ENCODE measurements at places on chromosomes 2 and 18.

DNA sequence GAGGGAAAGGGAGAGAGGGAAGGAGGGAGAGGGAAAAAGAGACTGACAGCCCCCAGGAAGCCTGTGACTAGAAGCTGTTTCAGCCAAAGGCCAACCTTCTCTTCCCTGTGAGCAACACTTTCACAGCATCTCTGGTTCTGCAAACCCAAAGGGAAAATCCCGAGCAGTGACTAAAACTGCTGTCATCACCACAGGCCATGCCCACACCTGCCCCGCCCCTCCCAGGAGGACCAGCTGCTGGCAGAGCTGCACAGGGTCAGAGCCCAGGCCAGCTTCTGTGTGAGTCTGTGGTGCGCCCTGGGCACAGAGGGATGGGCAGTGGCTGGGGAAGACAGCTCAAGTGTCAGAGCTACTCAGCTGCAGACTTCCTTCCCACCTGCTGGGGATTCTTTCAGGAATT, 64.9 kb upstream of the OTOS start:
- peak; percentile 77 for DNase-seq

DNA sequence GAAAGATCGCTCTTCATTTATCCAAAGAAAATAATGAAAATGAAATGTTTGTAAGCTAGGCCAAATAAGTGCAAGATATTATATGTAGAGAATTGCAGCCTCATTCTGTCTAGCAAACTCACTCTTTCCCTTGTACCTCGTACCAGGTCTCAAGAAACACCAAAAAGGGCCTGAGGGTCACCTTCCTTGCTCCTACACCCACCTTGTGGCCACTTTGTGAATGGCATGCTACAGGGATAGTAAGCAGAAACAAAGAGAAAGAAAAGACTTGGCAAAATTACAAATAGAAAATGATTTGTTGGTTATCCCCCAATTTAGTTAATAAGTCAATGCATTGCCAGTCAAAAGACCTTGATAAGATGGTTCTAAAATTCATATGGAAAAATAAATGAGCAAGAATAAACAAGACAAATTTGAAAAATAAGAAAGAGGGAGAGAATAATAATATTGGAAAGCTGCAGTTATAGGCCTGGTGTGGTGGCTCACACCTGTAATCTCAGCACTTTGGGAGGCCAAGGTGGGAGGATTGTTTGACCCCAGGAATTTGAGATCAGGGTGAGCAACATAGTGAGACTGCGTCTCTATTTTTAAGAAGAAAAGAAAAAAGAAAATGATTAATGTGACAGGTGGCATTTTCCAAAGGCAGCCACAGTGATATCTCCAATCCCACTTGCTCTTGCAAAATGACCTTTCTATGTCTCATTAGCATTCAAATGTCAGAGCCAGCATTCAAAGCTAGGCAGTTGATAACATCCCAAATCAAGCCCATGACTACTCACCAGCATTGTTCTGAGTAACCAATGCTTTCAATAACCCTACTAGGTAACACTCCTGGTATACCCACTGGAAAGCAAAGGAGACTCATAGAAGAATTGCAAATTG, 38.8 kb upstream of the BMP10 start:
- peak; percentile 84 for DNase-seq

DNA sequence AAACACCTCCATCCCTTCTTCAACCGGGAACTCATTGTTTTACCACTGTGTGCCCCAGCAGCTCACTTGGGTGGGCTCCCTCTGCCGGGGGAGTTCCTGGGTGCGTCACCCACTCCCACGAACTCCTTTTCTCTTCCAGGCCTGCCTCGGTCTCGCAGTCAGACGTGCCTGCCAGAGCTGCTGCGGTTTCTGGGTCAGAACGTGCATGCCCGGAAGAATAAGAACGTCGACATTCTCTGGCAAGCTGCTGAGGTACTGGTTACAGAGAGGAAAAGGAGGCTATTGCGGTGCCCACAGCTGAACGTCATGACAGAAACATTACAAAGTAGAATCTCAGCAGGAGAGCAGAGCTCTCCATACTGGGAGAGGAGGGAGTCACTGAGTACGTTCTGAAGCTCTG, 35.6 kb downstream of the COA5 start:
- DNase-seq = no peak

- DNase-seq = no peak
Measured at GRCh38 chr18:26036635-26037034, 53.8 kb downstream of the SS18 start.

DNA sequence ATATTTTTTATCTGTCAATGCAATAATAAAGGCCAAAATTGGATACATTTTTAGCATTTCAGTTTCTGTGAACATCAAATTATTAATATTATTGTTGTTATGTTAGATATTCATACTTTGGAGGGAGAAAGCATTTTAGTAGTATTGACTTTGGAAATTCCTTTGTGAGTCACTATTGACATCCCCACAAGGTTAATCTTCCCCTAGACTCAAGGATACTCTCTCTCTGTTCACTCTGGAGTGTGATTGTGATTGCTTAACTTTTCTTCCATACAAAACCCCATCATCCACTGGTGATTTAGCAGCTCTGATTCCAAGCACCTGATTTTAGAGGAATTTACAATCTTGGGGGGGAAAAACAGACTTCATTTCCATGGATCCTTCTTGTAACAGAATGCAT, 352.0 kb downstream of the THSD7B start:
- no peak for DNase-seq
